ENCODE measurements at places on chromosomes 4 and X.

GRCh38 chr4:184255871-184256642 is 38.4 kb upstream of the ENPP6 start:
- DNase-seq, result no peak

- no peak for DNase-seq
Measured at GRCh38 chr4:16262188-16262587, 35.9 kb upstream of the TAPT1 start.

GRCh38 chr4:152965611-152966010 is 29.5 kb downstream of the FHDC1 start:
- no peak for DNase-seq

- no peak for DNase-seq
Measured at GRCh38 chr4:78369679-78370078, 181.9 kb upstream of the ANXA3 start.

DNA sequence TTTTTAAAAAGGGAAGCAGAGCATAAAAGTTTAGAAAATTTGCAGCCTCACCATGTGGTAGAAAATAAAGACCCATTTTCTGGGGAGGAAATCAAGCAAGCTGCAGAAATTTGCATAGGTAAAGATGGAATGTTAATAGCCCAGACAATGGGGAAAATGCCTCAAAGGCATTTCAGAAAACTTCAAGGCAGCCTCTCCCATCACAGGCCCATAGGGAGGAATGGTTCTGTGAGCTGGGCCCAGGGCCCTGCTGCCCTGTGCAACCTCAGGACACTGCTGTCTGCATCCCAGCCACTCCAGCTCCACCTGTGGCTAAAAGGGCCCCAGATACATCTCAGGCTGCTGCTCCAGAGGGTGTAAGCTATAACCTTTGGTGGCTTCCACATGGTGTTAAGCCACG is 137.9 kb downstream of the INPP4B start:
- DNase-seq, result no peak

DNA sequence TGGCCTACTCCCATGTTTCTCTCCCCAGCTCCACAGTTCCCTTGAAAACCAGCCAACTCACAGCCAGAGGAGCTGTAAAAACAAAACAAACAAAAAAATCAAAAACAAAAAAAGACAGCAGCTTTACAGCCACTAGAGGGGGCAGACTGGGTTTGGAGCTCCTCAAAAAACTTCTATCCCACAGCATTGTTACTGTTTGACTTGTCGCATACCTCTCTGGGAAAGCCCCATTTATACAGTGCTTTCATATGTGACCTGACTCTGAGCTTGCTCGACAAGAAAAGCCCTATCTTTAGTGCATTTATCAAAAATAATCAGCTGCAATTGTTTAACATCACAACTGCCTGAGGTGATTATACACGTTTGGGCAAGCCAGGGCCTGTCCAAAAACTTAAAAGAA is 21.6 kb downstream of the TSPAN6 start:
- no peak for DNase-seq

DNA sequence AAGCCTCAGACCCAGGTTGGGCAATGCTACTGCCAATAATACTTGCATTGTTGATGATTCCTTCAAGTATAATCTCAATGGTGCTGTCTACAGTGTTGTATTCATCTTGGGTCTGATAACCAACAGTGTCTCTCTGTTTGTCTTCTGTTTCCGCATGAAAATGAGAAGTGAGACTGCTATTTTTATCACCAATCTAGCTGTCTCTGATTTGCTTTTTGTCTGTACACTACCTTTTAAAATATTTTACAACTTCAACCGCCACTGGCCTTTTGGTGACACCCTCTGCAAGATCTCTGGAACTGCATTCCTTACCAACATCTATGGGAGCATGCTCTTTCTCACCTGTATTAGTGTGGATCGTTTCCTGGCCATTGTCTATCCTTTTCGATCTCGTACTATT is 7.4 kb downstream of the LPAR4 start:
- no peak for DNase-seq

Data from left renal cortex interstitium (tissue), 4 donors.